Endothelial cell of umbilical vein (primary cell): ENCODE measurements at places on chromosomes 2 and 18.

DNA sequence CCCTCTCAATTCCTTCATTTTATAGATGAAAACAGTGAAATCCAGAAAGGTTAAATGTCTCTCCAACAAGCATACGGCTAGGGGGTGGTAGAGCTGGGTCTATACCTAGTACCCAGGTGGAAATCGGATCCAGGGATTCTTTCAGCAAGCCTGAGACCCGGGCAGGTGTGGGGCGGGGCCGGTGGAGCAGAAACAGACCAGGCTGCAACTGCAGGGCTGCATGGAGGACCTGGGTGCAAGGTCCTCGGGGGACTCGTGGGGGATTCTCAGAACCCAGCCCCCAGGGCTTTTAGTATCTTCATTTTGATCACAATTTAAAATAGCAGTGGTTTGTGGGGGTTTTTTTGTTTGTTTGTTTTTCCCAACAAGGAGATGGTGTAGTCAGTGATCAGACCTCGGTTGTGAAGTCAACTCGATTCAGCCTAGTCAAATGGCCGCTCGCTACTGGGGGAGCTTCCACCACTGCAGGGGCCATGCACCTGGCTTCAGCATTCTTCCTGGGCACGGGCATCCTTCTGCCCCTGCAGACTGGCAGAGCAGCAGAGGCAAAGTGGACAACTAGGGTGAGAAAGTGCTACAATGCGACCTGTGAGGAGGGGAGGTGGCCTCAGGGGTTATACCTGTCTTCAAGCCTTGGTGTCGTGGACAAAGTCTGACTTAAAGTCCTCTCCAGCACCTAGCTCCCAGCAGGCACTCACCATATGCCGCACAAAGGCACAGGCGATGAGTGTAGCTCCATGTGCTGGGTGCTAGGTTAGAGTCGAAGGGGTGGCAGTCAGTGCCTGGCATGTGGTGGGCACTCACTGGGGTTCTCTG lies 46.3 kb downstream of the GORASP2 start:
- no peak for DNase-seq

GRCh38 chr18:6733758-6734157 lies 4.2 kb downstream of the ARHGAP28 start:
- DNase-seq, result peak; percentile 25

DNA sequence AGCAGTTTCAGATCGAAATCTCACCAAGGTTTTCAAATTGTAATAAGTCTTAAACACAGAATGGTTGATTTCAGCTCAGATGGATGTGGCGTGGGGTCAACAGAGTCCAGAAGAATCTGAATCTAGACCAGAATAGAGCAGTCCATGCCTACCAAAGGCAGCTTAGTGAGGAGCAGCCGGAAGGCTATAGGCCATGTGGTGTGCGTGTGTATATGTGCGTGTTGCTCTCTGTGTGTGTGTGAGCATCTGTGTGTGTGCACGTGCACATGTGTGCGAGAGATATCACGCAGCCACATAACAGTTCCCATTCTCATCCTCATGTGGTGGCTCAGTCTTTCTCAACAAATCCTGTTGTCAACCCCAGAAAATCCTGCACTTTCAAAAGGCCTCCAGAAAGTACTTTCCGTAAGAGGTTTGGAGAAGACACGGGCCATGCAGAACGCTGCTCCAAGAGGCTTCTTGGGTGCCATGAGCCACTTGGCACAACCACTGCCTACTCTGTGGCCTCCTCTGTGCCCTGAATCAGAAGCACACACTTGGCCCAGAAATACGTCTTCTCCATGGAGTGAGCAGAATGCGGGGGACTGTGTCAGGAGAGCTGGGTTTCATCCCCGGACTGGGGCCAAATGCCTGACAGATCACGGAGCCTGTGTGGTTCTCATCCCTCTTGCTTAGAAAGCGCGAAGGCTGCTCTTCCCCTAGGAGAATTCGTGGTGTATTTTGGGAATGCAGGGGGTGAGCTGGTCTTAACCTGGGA lies 67.3 kb downstream of the ACKR3 start:
- DNase-seq, result no peak

DNA sequence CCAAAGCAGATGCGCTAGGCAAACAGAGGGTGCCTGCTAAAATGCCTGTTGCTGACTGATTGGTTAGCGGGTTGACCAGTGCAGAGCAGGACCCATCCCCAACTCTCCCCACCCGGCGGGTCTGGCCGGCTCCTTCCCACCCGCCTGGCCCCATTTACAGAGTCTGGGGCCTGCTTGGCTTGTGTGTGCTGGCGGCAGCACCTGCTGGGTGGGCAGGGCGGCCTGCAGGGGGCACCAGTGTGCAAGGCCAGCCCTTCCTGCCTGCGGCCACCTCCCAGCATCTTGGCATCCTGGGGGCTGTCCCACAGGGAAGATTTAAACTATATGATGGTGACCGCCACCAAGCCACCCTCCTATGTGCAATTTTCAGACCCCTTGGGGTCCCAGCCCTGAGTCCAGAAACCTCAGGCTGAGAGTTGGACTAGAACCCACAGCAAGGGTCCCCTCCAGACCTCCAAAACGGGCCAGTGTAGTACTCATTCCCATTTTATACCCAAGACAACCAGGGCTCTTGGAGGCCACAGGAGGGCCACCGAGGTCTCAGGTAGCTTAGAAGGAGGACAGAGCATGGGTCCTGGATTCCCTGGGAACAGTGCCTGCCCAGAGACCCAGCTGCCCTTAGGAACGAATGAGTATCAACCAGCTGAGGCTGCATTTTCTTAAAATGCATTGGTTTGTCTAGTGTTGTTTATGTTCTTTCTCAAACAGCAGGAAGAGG lies 173.6 kb downstream of the SMAD7 start:
- DNase-seq, result peak; percentile 46

DNA sequence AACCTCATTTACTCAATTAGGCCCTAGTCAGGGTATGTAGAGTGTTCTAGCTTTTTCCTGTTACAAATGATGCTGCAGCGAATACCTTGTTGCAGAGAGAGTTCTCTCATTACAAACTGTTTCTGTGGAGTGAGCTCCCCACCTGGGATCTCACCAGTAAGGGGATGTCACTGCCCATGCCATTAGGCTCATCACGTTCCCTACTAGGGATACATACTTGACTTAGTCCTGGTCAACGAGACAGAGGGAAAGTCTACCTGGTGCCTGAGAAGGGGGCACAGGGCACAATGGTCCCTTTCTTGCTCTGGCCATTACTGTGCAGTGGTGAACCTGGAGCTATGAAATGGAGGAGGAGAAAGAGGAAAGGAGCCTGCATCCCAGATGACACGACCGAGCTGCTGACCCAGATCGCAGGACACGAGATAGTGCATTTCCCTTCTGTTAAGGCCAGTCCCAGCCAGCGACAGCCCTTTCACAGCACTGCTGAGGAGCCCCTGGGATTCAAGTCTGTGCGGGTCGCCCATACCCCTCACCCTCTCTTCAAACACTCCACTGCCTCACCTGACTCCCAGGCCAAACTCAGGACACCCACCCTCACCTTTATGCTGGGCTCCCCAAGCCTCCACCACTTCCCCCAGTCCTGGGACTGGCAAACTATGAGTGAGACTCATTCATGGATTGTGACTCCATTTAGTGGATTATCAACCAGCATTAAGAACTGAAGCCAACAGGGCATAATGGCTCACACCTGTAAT lies 16.0 kb downstream of the MALL start:
- no peak for DNase-seq

DNA sequence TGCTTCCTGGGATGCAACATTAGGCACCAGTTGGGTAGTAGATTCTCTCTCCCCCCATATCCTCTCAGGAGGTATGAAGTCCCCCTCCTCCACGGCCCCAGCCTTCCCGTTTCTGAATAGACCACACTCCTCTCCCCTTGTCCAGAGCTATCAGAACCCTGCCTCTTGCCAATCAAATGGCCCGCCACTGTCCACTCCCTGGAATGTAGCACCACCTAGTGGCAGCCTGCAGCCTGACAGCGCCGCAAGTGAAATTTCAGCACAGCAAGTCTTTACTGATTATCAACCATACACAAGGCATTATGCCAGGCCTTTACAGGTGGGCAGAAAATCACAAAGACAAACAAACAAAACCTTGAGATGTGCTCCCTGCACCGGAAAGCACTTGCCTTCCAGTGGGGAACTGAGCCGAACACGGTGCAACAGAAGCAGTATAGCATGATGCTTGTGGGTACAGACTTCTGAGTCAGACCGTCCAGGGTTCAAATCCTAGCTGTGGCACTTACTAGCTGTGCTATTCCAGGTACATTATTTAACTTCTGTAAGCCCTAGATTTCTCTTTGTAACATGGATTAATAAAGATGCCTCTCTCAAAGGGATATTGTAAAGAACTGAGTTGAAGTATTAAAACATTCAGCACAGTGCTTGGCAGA lies 174.0 kb downstream of the SMAD2 start:
- peak; percentile 62 for DNase-seq

DNA sequence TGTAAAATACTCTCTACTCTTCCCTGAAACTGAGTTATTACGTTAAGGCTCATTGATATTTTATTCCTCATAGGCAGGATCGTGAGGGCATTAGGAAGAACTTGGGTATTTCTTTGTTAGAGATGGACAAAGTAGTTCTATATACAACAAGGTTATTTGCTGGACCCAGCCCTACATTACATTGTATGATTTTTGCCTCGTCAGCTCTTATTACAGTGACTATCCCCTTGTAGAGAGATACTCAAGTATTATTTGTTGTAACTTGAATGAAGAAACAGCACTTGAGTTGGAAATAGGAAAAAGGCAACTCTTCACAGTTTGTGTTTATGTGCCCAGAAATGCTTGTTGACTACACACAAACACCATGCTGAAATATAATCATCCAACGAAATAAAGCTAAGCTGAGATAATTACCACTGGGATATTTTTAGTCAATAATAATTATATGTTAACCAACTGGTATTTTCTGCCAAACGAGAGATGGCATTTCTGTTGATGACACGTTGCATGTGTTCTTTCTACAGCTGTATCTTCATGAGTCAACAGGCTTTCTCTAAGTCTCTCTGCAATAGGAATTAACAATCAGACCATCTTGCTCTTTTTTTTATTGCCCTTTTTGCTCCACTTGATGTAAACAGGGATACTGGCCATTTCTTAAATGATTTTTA lies 947.6 kb downstream of the DPP10 start:
- no peak for DNase-seq

DNA sequence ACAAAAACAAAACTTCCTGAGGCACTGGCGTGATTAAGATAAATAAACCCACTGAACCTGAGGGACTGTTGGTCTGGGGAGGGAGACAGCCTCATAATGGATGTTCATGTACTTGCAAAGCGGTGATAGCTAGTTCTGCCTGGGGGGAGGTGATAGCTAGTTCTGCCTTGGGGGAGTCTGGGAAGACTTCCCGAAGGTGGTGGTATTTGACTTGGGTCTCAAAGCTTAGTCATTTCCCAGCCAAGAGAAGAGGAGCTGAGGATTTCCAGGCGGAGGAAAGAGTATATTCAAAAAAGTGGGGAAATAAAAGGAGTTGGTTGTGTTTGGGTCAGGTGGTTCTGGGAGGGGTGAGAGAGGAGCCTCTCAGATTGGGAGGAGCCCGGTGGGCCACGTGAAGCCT lies 24.7 kb downstream of the DGKD start:
- no peak for DNase-seq

DNA sequence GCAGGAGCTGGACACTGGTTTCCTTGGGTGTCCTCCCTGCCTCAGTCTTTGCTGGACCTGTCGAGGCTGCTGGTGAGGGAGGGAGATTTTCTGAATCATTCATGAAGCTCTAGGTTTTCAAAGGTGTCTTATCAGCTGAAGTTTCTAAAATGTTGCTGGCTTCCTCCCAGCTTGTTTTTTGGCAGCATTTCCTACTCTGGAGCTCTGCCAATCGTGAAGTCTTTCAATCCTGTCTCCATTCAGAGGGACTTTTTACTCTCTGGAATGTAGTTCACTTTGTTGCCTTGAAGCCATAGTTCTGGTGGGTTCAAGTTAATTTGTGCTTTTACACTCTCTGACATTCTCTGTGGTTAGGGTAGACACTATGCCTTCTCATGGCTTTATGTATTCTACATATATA lies 23.9 kb downstream of the SNTG2 start:
- no peak for DNase-seq

GRCh38 chr2:101627285-101628029 lies 70.0 kb upstream of the MAP4K4 start:
- DNase-seq, result no peak

- DNase-seq, result no peak
Observed at GRCh38 chr2:23283653-23284052, 101.3 kb upstream of the KLHL29 start.

GRCh38 chr2:141653184-141653583 lies 477.6 kb downstream of the LRP1B start:
- DNase-seq, result no peak

GRCh38 chr2:145012806-145013205 lies 492.9 kb upstream of the ZEB2 start:
- no peak for DNase-seq

DNA sequence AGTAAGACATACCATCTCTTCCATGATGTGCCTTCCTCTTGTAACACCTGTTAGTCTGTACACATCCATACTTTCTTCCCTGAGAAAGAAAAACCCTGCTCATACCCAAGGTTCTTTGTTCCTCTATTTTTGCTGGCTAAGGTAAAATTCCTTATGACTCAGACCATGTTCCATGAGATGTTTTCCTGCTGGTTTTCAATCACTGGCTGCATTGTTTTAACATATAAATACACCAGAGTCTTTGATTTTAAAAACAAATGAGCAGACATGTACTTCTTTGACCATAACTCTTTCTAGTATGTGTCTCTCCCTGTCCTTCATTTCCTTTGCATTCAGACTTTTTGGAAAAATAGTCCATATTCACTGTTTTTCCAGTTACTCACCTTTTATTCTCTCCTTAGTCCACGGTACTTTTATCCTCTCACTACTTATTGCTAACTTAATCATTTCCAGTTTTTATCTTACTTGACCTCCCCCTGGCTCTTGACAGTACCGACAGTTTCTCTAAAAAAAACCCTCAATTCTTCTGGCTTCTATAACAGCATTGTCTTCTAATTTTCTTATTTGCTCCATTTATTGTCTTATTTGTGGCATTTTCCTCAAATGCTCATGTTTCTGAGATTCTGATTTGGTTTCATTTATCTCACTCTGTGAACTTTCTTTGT lies 4.3 kb downstream of the VAPA start:
- DNase-seq, result peak; percentile 92

DNA sequence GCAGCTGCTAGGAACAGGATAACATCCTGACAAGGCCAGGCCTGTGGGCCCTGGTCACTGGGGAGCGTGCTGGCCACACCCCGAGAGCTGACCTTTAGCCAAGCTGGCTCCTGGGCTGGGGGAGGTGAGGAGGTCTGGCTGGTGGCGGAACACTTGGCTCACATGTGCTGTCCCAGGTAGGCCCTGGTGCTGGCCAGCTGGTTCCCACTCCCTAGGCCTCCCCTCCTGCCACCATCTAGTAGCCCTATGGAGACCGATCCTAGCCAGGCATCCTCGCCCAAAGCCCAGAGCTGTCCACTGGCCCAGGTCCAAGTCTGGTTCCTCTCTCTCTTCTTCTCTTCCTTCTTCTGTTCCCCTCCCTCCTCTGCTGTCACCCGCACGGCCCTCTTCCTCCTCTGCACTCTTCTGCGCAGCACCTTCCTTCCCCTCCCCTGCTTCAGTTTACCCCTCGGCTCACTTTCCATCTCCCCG lies 52.4 kb downstream of the TNS1 start:
- DNase-seq, result no peak
